ENCODE measurements at places on chromosomes 3 and 15.

DNA sequence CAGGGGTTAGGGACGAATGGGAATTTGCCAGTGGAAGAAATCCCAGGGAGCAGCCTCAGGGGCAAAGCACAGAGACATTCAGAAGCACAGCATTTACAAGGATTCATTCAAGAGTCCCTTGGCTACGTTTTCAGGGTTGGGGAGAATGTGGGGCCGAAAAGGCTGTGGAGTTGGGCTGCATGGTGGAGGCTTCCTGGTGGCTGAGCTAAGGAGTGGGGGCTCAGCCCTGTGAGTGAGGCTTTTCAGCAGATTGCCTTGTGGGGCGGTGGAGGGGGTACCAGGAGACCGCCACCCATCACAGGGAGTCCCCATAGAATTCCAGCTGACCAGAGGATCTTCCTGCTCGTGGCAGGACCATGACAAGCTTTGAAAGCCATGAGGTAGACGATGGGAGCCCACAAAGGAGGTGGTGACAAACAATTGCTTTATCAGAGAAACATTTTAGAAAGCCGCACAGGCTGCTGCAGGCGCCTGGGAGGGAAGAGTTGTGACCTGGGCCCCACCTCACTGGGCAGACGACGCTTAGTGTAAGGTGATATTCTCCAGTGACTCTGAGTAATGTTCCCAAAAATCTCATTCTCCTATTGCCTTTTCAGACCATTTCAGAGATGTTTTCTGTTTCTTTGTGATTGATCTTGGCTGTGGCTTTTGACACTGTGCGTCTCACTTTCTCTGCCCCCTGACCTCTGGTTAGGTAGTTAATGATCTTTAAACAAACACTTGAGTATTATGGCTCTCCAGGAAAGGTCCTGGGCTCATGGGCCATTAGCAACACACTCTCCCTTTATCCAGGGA lies 128.0 kb downstream of the DNAJB8 start:
- no peak for DNase-seq

DNA sequence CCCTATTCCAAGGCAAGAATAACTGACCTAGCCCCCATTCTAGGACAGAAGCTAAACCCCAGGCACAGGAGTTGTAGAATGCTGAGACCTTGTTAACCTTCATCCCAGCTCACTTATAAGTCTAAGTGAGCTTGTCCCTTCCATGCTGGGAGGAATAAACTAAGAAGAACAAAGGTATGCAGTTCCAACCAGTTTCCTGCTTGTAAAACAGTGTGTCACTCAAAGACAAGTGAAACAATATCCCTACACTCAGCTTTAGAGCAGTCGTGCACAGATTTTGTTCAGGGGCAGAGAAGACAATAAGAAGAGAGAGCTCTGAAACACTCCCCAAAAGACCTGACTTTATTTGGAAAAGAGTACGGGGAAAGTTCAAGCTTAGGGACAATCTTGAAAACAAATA lies 292.1 kb downstream of the CGGBP1 start:
- no peak for DNase-seq

- DNase-seq = no peak
Measured at GRCh38 chr3:102034639-102035451, 185.5 kb downstream of the NFKBIZ start.

DNA sequence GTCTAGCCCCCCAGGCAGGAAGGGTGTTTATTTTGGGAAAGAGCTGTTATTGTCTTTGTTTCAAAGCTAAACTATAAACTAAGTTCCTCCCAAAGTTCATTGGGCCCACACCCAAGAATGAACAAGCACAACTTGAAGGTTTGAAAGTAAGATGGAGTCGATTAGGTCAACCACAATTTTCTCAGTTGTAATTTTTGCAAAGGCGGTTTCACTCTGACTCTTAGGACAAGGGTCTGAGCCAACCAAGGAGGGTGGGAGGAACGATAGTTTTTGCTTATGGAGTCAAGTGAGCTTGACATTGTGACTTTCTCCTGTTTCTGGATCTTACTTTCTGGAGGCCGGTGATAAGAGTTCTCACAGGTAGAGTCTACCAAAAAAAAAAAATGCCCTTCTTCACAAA lies 5.8 kb upstream of the ZNF770 start:
- no peak for DNase-seq

GRCh38 chr15:67832031-67832551 lies 6.8 kb downstream of the SKOR1 start:
- DNase-seq = no peak

DNA sequence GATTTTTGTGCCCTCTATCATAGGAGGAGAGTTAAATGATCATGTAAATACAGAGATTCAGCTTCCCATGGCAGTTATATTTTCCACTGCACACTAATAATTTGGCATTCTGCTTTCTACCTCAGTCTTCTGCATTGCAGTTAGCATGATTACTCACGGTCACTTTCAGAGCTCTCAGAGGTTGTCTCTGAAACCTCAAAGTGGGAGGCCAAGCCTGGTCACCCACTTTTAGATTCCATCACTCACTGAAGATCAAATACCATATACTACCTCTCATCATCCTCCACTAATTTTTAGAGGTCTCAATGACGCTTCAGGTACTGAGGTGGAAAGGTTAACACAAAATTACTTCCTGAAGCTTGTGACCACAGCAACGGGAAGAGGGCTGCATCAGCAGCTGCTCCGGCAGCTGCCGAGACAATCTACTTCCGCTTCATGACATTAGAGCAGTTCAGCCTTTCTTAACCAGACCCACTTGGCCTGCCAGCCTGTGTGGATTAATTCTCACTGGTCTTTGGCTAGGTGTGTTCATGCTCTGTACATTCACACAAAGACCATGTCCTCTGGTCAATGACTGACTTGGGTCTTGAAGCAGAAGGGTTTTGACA lies 416.4 kb upstream of the PDZRN3 start:
- no peak for DNase-seq

DNA sequence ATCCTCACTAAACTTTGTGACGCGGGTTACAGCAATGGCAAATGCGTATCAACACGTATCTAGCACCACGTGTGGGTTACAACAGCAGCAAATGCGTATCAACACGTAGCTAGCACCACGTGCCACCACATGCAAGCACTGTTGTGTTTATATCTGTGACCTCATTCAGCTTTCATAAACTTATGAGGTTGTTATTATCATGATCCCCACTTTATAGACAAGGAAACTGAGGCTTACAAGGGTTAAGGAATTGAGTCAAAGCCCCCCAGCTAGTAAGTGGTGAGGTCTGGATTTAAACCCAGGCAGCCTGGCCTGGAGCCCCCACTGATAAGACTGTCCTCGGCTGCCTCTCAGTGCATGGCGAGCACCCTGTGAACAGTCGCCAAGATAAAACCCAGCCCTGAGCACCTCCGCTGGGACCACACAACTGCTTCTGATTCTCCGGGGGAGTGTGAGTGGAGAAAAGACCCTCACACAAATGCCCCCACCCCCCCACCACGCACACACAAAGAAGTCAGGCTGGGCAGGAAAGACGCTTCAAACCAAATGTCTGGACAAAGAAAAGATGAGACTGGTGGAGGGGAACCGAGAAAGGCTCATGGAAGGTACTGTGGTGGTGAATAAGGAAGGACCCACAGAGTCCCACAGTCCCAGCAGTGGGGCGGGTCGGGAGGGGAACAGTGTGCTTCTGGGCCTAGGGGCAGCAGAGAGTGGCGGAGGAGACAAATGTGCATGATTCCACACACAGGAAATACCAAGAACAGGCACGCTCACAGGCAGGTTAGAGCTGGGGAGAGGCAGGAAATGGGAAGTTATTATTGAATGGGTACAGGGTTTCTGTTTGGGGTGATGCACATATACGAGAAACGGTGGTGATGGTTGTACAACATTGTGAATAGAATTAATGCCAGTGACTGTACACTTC lies 173.4 kb downstream of the XXYLT1 start:
- peak; percentile 6 for DNase-seq

DNA sequence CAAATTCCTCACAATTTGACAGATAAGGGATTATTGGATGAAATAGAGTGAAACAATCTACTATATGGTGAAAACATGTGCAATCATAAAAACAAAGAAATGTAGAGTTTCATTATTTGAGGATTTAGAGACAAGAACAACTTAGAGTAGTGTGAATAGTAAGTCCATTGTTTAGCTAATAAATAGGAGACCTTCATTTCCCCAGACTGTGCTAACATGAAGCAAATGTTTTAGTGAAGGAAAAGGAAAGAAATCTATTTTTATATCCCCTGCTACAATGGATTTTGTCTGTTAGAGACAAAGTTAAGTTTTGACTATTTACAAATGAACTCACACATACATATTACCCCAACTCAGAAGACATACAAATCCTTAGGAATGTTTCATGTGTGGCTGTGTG lies 77.8 kb downstream of the EFL1 start:
- DNase-seq = no peak

DNA sequence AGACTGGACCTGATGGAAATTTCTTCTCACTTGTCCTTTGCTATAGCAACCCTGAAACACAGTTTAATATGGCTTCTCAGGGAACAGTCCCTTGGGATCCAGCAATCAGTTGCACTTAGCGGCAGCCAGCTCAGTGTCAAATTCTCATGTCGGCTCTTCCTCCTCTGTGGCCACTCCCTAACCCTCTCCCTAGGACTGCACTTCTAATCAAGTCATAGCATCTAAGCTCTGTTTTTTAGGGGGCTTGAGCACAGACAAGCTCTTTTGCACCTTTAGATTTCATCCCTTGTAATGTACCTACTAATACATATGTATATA lies 250.5 kb upstream of the TLE3 start:
- DNase-seq = no peak

DNA sequence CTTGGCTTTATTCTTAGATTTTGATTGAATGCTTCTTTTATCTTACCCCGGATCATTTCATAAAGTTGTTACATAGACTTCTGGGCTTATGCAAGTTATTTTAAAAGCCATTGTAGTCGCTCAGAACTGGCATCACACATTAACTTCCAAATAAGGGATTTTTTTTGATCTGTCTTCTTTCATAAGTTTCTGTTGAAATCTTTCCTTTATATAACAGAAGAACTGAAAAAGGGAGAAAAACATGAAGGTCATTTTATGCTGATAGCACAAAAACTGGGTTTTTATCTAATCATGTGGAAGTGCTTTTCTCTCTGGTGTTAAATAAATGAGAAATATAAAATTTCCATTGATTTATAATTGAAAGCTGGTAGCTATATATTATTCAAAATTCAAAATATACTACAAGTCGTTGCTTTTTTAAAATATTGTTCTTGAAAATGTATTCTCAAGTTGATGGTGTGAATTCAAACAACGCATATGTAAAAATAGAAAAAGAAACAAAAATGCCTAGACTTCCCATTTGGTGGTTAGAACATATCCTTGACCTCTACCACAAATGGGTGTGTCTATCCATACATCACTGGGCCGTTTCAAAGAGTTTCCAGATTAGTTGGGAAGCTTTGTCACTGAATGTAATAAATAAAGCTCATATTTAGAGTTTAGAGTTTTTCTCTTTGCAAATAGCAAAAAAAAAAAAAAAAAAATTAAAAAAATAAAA lies 258.3 kb upstream of the ZPLD1 start:
- DNase-seq = no peak

DNA sequence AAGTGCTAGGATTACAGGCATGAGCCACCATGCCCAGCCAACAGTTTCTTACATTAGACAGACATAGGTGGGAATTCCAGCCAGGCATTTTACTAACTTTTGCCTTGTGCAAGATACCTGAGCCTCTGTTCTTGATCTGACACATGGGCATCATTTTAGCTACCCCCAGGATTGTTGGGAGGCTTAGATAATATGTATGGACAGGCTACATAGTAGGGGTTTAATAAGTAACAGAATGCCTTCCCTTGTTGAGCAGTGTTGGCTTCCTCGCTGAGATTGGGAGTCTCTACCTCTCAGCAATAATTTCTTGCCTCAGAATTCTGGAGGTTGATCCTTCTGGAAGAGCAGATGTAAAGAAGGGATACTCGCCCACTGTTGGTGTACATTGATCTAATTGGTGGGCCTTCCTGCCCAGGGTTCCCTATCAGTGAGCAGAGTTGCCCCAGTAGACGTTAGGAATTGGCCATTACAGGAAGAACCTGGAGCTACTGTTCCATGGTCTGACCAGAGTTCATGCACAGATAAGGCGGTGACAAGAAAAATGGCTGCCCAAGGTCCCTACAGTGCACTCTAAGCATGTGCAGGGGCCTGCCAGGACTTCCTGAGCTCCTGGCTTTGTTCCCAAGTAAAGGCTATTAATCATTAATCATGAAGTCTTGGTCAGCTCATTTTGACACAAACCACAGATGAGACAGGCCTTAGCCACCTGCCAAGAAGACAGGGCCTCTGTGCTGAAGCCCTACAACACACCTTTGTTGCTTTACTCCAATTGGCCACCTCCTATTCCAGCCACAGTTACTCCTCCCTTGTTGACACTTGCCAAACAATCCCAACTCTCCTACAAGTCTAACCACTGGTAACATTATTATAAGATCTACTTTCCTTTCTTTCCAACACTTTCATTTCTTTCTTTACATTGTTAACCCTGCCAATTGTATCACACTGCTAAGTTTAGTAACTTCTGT lies 5.0 kb upstream of the IL17RE start:
- no peak for DNase-seq

- DNase-seq = no peak
Measured at GRCh38 chr3:100150473-100150872, 36.2 kb upstream of the FILIP1L start.

- DNase-seq = no peak
Measured at GRCh38 chr15:42725331-42725903, 11.5 kb downstream of the CDAN1 start.

DNA sequence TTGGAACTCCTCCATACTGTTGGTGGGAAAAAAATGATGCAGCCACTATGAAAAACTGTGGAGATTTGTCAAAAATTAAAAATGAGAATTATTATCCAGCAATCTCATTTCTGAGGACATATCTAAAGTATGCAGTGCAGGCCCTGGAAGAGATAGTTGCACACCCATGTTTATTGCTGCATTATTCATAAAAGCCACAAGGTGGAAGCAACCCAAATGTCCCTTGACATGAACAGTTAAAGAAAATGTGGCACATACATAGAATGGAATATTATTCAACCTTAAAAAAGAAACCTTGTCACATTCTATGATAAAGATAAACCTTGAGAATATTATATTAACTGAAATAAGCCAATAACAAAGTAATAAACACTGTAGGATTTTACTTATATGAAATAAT lies 80.9 kb upstream of the ARHGEF26 start:
- no peak for DNase-seq

DNA sequence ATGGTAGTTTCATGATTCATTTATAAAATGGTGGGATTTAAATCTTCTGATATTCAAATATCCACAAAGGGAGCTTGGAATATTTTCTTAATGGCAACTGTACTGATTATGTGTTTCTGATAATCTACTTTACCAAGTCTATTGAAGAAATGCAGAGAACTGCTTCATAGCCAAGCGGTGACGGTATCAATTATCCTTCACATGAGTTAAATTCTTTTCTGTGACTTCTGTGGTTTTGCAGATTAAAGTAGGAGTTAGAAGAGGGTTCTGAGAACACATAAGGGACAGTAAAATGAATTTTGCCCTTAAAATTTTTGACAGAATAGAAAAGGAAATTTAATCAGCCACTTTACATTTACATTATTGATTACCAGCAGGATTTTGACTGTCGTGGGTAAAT lies 563.2 kb downstream of the GBE1 start:
- DNase-seq = no peak

- DNase-seq = no peak
Measured at GRCh38 chr3:75171630-75172230, 492.4 kb upstream of the FRG2C start.

Measured in CD4-positive, alpha-beta T cell treated with Interleukin-10 for 1 hour (primary cell).